Daoy (cell line): ENCODE measurements at places on chromosomes 1 and 21.

DNA sequence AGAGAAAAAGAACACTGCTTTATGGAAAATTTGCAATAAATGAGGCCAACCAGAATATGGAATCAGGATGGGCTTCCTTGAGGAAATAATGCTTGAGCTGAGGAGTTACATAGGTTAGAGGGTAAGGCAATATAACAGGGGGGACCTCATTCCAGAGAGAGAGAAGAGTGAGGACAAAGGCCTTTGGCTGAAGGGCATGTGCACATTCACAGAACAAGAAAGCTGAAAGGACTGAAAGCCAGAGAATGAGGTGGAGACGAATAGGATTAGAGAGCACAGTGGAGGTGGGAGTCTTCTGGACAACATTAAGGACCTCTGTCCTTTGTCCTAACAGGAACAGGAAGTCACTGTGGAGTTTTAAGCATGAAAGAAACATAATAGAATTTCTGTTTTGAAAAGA lies 60.7 kb upstream of the MROH9 start:
- DNase-seq: no peak

DNA sequence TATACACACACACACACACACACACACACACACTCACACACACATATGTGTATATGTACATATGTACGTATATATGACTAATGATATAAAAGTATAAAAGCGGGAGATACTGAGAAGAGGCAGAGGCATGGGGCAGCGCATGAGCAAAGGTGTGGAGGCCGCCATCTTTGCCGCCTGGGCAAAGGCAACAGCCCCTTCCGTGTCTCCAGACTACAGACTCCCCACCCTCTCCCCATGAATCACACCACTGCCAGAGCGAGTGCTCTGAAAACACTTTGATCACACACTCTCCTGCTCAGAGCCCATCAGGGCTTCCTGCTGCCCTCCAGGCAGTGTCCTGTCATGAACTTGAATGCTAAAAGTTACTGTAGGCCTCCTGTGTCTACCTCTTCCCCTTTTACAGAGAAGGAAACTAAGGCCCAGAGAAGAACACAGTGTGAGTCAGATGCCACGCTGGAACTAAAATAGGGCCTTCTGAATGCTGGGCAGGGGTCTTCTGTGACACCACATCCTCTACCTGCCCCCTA lies 54.7 kb upstream of the SSBP3 start:
- DNase-seq: no peak

DNA sequence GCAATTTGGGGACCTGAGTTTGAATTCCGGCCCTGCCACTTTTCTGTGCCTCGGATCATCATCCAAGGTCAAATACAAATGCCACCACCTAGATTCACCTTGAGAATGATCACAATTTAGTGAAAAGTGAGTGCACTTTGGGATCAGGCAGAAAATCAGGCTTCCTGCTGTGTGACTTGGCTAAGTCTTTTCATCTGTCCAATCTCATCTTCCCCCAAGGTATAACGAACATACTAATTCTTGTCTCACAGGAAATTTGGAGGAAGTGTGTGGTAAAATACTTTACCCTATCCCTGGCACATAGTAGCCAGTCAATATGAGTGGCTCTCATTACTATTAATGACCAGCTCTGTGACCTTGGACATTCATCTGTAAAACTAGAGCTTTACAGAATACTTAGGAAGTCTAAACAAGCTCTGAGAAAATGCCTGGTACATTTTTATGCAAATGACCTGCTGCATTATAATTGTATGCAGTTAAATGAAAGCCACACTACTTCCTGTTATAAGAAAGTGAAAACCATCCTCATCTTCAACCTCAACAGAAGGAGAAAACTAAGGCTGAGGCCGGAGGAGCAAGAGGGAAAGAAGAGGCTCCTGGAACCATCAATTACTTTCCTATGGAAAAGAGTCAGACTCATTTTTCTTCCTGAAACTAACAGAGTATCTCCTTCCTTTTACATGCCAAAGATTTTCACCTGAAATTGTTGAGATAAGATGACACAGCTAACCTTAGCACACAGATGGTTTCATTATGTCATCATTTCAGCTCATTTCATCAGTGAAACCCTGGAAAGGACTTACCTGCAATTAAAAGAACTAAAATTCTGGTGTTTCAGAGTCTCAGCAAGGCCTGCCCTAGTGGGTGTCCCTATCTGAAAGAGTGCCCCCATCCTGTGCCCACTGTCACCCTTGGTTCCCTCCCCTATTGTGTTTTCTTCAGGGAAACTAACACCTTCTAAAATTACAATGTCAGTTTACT lies 32.6 kb upstream of the RGS8 start:
- no peak for DNase-seq

GRCh38 chr1:220563564-220563963 lies 35.6 kb downstream of the MARK1 start:
- no peak for DNase-seq

- no peak for DNase-seq
These were observed 14.8 kb downstream of the PSEN2 start for GRCh38 chr1:226884966-226885820.

- DNase-seq: no peak
These were observed 36.9 kb upstream of the PADI2 start for GRCh38 chr1:17156108-17156507.

DNA sequence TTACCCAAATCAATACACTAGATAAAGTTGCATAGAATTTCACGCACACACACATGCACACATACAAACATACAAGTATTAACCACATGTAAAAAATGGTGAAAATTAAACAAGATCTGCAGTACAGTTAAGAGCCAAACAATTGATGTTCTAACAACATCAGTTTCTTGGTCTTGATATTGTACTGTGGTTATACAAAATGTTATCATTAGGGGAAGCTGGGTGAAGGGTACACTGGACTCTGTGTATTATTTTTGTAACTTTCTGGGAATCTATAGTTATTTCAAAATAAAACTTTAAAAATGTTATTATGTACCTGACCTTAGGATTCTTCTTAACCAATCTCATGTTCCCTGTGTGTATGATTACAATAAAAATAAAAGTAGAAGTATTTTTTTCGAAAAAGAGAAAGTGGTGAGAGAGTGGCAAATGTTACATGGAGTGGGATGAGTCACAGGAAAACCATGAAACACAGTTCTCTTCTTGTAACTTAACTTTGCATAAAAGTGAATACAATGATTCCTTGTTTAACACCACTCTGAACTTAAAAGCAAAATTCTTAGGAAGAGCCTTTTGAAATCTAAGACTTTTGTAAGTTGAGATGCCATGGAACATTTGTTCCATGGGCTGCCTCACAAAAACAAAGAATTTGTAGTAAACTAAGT lies 101.6 kb upstream of the RUNX1 start:
- DNase-seq: peak; percentile 27

- DNase-seq: peak; percentile 61
These were observed 16.5 kb downstream of the SLC27A3 start for GRCh38 chr1:153791648-153792253.

GRCh38 chr21:31383770-31384169 lies 39.7 kb upstream of the TIAM1 start:
- no peak for DNase-seq

GRCh38 chr1:79059341-79059740 lies 52.8 kb upstream of the ADGRL4 start:
- no peak for DNase-seq

DNA sequence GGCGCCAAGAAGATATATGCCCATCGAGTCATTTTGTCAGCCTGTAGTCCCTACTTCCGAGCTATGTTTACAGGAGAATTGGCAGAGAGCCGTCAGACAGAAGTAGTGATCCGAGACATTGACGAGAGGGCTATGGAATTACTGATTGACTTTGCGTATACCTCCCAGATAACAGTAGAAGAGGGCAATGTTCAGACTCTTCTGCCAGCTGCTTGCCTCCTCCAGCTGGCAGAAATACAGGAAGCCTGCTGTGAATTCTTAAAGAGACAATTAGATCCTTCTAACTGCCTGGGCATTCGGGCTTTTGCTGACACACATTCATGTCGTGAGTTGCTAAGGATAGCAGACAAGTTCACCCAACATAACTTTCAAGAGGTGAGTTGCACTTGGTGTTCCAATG lies 19.1 kb downstream of the KLHL20 start:
- DNase-seq: no peak

DNA sequence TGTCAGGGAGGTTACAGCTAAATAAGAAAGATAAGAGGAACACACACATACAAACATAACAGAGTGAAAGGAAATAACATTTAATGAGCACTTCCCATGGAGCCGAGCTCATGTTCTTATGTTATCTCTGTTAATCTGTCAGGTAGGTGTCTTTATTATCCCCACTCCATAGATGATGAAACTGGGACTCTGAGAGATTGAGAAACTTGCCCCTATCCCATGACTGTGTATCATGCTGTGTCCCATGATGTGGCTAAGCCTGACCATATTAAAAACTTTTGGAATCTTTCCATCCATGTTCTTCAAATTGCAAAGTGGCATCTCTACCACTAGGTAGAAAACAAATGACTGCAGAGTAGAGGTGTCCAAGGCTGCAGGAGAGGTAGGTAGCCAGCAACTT lies 285.2 kb upstream of the SGIP1 start:
- no peak for DNase-seq

- no peak for DNase-seq
These were observed 10.6 kb downstream of the EFCAB7 start for GRCh38 chr1:63533931-63534330.

- DNase-seq: no peak
These were observed 256.7 kb downstream of the KIF26B start for GRCh38 chr1:245411245-245412036.

DNA sequence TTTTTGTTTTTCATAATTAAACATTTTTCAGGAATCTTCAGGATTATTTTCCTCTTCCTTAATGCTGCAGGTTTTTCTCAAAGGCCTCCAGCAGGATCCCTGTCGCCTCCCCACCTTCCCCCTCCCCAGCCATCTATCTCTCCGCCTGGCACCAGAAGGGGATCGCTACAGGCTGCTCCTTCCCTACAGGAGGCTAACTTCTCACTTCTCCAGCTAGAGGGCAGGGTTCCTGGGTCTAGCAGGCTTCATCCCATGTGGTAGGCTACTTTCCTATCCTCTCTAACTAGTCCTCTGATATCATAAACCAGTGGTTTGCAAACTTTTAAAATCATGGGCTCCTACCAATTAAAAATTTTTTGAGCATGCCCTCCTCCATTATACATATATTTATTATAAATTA lies 104.1 kb downstream of the KCNN3 start:
- DNase-seq: no peak

GRCh38 chr1:162944974-162945674 lies 84.1 kb upstream of the CCDC190 start:
- DNase-seq: peak; percentile 7

DNA sequence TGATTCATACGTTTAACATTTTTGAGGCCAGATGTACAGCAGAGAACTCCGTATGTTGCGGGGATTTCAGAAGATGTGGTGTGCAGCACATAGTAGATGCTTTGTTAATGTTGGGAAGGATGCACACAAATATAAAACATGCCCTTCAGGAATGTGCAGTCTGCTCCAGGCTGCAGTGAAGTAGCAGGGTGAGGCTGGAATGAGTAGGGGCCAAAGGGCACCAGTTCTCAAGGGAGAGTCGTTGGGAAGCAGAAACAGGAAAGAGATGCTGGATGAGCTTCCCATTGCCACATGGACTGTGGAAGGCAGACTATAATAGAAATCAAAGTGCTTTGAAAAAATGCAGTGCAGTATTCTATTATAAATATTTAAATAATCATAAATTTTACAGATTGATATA lies 126.9 kb downstream of the NOS1AP start:
- DNase-seq: no peak

GRCh38 chr1:151686561-151686960 lies 30.0 kb downstream of the CELF3 start:
- DNase-seq: no peak

GRCh38 chr1:1356796-1357401 lies 1.5 kb downstream of the MXRA8 start:
- no peak for DNase-seq

DNA sequence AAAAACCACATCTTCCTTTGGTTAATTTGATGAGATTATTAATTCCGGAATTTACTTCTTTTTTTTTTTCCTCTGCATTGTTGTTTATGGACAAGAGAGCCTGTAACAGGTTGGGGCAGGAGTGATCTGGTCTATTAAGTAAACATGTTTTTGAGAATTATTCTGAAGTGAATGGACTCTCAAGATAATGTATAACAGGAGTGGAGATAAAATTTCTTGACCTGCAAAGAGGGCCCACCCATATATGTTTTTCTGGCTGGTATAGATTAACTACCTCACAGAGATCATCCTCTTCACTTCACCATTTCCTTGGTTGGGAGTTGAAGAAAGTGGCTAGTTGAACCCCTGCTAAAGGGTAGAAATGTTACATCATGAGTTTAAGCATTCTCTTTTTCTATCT lies 10.7 kb downstream of the DDI2 start:
- DNase-seq: no peak

GRCh38 chr21:46116189-46116775 lies 18.4 kb downstream of the COL6A2 start:
- no peak for DNase-seq
